Cerebellar cortex (tissue), 1 donor: ENCODE measurements at places on chromosomes 3 and 15.

DNA sequence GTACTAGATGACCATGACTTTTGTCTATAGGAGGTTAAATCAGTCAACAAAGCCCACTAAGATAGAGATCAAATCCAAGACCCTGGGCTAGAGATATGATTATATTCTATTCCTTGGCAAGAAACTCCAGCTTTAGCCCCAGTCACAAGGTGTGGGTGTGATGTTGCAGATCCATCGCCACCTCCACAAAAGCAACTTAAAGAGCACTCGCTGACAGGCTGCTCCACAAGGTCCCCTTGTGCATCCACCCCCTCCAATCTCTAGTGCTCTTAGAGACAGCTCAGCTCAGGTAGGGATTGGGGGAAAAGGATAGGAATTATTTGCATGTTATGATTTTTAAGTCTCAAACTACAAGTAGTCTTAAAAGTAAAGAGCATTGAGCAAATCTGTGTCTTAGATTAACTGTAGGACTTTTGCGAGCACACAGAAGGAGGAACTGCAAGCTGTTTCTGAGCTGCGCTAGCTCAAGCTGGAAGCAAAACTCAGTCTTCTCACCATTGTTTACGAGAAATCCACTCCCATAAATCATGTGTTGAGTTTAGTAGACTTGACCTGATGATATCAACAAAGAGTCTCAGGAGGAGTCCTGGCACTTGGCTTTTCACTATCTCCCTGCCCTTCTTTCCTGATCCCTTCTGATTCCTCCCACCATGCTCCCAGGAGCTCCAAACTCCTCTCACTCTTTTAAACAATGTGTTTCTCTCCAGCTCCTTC is 177.6 kb downstream of the STAC start:
- DNase-seq = no peak

DNA sequence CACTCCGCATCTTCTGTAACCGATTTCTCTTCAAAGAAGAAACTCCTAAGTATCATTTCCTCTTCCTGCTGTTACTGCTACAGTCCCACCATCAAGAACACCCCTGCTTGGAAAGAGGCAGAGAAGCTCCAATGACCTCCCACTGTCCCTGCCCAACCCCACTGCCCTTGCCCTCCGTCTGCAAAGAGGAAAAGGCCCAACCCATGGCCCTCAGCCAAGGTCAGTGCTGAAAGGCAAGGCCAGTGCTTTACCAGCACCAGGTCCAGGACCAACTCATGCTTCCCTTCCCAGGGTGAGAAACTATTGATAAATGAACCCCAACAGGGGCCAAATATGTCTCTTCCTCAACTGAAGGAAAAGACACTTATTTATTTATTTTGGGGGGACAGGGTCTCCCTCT is 22.5 kb downstream of the FAM240A start:
- no peak for DNase-seq

DNA sequence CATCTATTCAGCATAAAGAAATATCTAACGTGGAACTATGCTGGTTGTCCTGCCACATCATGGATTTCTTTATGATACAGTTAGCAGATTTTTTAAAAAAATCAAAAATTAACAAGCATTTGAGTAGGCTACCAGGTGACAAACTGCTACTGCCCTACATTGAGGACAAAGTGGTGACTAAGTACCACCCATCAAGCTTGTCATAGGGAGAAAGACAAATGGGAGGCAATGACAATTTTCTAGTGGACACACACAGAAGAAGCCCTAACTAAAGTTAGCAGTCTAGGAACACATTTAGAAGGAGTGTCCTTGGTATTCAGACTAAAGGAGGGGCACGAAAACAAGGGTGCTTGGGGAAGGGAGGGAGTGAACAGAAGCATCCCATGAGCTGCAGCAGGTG is 131.2 kb downstream of the TBL1XR1 start:
- no peak for DNase-seq

GRCh38 chr3:147371771-147372340 is 34.5 kb downstream of the ZIC4 start:
- peak; percentile 70 for DNase-seq

DNA sequence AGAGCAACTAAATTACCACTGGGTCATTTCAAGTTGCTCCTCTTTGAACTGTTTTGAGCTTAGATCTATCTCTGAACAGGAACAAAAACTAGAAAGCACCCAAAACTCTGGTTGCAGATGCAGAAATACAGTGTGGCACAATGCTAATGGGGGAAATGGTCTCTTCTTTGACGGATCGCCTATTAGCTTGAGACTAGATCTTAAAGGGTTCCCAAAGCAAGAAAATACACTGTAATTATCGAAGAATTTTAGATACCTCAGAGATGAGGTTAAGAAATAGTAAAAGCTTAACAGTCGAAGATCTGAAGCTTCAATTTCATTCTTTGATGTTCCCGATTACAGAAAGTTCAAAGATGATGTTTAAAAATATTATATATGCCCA is 818 bp downstream of the PPP1R2 start:
- DNase-seq = peak; percentile 32

DNA sequence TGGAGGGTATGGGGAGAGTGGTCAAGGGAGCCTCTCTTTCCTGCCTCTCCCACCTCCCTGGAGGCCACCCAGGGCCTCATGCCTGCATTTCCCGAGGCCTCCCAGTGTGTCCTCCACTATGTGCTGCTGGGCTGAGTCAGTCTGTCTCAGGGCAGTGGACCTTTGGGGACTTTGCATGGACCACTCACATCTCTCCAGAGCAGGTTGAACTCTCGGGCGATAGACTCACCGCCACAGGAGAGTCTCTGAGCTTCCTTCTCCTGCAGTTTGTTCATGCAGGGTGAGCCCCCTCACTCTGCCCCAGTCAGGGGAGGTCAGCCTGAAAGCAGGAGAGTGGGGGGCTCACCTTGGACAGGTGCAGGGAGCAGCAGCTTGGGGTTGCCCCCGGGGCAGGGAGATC is 60.5 kb upstream of the SEC22A start:
- DNase-seq = no peak

- DNase-seq = no peak
These were observed 920.2 kb downstream of the ROBO1 start for GRCh38 chr3:78847603-78848002.

DNA sequence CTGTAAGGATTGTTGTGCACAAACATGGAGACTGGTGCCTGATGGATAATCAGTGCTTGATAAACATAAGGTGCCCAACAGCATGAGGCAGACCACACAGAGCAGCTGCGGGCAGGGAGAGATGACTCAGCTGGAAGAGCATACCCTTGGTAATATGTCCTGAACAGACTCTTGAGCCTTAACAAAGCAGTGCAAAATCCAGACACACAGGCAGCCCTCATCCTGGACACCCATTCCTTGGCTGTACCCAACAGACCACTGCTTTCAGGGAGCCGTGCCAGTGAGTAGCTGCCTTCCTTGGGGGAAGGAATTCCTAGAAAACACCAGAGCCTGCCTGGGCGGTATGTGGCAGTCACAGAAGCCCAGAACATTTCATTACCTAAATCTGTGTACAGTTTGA is 156.2 kb downstream of the CLSTN2 start:
- no peak for DNase-seq

DNA sequence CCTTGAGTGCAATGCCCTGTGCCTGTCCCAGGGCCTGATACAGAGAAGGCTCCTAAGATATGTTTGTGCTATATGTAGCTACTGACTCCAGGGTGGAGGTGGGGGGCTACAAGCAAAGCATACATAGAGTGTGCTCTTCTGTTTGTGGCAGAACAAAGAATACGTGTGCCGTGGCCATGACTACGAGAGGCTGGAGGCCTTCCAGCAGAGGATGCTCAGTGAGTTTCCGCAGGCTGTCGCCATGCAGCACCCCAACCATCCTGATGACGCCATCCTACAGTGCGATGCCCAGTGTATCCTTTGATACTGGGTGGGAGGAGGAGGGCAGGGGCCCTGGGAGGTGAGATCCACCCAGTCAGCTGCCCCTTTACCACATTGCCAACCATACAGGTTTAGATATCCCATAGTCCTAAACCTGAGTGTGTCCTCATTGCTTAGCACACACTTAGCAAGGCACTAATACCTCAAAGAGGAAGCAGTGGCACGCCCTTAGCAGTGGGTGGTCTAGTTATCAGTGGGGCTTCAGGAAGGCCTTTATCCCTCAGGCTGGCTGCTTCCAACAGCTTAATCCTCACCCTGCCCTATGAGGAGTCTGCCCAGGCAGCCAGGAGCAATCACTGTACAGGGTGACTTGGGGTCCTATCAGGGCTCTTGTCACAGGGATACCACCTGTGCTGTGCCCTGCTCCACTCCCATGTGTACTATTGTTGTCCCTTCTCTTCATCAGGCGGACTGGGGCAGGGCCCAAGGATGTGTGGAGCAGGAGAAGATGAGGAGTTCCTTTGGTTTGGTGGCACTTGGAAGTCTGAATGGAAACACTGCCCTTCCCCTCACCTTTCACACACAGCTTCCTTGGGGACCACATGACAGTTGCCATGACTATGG is 30.1 kb upstream of the MANF start:
- no peak for DNase-seq

GRCh38 chr3:188881954-188882641 is 289.7 kb upstream of the TPRG1 start:
- no peak for DNase-seq

GRCh38 chr3:186109897-186110803 is 1.3 kb upstream of the ETV5 start:
- DNase-seq = peak; percentile 40

DNA sequence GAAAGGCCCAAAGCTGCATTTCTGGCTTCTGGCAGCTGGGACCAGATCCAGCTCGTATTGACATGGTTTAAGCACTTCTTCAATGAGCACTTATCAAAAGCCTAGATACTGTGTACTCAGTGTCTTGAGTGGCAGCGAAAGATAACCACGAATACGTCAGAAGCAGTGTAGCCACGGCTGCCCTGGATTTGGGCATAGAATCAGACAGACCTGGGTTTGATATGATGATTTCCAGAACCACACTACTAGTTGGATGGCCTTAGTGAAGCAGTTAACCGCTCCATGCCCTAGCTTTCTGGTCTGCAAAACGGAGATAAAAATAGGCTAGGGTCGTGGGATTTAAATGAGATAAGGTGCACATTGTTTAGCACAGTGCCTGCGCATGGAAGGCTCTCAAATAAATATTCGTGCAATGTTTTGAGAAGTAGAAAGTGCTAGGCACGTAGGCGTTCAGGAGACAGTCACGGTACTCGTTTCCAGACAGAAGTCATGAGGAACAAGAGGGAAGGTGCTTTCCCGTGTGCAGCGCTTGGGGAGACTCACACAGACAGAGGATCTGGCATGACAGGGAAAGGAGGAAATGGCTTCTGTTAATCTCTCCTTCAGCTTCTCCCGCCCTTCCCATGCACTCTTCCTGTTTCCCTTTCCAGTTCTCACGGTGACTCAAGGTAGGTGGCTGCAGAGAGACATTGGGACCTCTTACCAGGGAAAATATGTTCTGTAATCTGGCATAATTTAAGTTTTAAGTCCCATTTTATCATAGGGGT is 70.3 kb downstream of the CCNL1 start:
- DNase-seq = no peak

DNA sequence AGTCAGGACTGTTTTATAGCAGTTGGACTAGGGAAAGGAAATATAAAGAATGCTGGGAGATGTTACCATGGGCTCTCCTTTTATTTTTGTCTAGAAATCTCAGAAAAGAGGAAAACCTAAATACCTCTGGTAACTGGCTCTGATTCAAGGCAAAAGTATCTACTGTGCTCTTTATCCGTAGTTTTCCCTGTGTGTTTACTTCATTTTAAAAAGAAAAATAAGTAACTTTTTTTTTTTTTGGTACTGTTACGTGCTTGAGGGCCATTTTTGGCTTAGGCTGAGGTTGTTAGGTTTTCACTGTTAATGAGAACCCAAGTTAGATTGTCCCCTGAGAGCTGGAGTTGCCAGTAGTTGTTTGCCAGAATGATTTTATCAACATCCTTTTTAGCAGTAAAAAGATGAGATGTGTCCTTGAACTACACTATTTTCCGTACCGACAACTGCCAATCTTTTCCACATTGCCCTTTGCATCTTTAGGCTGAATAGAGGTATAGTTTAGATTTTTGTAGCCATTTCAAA is 35.8 kb downstream of the IQGAP1 start:
- no peak for DNase-seq

DNA sequence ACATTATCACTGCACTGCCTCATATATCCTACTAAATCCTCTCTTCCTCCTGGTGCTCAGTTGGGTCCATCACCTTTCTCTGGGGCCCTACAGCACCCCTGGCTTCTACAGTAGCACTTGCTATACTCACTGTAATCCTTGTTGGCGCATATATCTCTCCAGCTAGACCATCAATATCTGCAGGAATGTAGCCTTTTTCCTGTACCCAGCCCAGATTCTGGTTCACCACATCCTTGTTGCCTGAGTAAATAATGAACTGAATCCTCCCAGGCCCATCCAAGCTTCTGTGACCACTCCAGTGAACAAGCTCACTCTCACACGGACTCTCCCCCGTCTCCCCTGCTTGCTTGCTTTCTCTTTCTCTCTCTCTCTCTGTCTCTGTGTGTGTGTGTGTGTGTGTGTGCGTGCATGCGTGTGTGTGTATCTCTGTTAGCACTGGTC is 62.5 kb upstream of the LIPC start:
- no peak for DNase-seq

- no peak for DNase-seq
These were observed 80.9 kb downstream of the DUT start for GRCh38 chr15:48411971-48412591.

DNA sequence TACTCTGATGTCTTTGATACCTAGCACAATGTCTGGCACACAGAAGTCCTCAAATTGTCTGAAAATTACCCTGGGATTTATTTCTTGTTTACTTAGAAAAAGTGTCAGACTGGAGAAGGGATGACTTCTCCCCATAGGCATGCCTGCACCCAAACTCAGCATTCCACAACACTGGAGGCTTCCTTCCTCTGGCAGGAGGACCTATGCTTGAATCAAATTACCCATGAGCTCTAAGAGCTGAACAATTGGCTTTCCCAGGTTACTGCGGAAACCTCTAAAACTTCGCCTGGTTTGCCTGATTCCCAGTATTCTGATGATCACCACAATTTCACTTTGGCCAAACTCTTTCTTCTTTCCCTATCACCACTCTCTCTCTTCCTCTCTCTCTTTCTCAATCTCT is 217.4 kb downstream of the DIPK2A start:
- no peak for DNase-seq

- no peak for DNase-seq
These were observed 507 bp upstream of the JMJD7 start for GRCh38 chr15:41827290-41827879.

DNA sequence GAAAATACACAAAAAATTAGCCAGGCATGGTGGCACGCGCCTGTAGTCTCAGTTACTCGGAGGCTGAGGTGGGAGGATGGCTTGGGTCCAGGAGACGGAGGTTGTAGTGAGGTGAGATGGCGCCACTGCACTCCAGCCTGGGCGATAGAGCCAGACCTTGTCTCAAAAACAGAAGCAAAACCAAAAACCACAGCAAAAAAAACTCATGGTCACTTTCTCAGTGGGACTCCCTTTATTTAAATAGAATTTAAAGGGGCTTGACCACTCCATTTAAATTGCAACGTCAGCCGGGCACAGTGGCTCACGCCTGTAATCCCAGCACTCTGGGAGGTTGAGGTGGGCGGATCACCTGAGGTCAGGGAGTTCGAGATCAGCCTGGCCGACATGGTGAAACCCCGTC is 32.8 kb downstream of the ARHGAP31 start:
- DNase-seq = no peak

- no peak for DNase-seq
These were observed 22.0 kb upstream of the ZCWPW2 start for GRCh38 chr3:28326458-28326926.
